ENCODE measurements at places on chromosomes 13 and 19.
A peak's percentile ranks its signal among the peaks of the same experiment; 100 is the strongest.

DNA sequence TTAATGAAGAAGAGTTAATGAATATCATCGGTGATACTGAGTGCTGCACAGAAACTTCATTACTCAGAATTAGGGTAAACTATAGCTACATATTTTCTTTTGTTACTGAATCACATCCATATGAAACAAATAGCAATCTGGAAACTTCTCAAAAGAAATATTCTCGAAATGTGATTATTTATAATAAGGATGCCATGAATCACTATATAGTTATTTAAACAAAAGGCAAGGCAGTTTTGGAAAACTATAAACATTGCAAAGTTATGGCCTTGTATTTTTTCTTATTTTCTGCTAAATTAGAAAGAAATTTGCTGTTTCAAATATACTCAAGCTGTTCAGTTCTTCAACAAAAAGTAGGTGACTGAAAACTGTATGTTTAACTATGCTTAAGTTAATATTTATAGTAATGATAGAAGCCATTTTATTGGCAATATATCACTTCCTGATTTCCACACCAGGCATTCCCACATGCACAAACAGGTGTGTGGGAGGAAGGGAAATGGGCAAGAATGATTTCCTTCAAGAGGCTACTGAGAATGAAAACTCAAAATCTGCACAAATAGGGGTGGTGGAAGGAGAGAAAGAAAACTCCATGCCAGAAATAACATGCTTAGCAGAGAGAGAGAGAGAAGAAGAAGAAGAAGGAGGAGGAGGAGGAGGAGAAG lies 74.5 kb upstream of the FRY start:
- DNase-seq = no peak

- DNase-seq = no peak
Measured at GRCh38 chr19:32540621-32541020, 40.4 kb upstream of the PDCD5 start.

DNA sequence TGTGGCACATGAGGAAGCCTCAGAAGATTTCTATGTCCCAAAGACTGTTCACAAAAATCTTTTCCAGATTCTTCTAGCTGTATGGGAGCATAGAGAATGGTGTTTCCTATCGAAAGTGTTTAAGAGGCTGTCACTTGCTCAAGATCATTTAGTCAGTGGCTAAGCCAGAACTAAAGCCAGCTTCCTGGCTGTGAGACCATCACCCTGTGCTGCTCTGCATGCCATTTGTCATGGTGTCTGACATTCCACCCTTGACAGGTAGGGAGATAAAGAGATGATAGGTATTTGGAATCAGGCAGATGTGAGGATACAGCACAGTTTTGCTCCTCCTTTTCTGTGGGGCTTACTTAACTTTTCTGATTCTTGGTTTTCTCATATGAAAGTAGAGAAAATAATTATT lies 177.3 kb downstream of the DNAJC15 start:
- DNase-seq = no peak

- DNase-seq = no peak
Measured at GRCh38 chr13:110380359-110381028, 73.4 kb downstream of the COL4A2 start.

- no peak for DNase-seq
Measured at GRCh38 chr19:5651361-5651760, 28.5 kb downstream of the SAFB start.

DNA sequence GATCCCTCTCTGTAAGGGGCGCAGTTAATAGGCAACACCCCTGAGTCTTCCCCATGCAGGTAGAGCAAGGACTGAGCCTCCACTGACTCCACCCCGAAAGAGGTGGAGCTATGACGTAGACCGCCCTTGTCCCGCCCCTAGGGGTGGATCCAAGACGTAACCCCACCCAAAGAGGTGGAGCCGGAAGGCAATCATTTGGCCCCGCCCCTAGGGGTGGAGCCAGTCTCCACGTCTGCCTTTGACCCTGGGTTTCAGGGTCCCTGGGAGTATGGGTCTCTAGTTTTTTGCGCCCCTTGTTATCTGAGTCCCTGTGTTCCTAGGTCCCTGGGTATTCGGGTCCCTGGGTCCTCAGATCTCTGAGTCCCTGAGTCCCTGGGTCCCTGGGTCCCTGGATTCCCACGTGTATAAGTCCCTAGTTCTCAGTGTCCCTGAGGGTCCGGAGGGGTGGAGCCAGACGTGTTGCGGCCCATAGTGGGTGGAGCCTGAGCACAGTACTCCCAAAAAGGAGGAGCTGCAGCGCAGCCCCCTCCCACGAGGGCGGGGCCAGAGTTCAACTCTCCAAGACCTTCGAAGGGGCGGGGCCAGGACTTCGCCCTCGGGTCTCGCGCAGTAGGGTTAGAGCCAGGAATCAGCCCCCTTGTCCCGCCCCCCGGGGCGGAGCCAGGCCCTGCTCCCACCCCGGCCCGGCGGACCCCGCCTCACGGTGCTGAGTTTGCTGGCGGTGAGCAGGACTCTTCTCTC lies 5.3 kb downstream of the DENND1C start:
- DNase-seq = peak; percentile 54

DNA sequence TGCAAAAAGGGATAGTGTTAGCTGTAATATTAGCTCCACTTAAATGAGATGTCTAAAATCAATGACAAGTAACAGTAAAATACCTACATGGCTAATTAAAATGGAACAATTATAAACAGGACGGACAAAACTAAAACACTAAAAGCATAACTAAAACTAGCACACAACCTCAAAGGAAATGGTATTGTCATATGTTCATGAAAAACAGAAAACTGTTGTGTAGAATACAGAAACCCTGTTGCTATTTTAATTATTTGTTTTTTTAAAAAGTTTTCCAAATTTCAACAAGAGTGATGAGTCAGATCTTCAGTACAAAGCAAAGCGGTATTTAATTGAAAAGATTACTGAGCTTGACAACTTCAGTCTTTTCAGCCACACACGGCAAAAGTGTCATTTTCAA lies 4.2 kb downstream of the RCBTB2 start:
- DNase-seq = no peak

GRCh38 chr13:45341799-45342500 lies 967 bp upstream of the TPT1 start:
- no peak for DNase-seq

GRCh38 chr19:3245050-3245449 lies 20.6 kb downstream of the CELF5 start:
- DNase-seq = no peak

GRCh38 chr19:1017115-1017905 lies 3.6 kb downstream of the TMEM259 start:
- no peak for DNase-seq

DNA sequence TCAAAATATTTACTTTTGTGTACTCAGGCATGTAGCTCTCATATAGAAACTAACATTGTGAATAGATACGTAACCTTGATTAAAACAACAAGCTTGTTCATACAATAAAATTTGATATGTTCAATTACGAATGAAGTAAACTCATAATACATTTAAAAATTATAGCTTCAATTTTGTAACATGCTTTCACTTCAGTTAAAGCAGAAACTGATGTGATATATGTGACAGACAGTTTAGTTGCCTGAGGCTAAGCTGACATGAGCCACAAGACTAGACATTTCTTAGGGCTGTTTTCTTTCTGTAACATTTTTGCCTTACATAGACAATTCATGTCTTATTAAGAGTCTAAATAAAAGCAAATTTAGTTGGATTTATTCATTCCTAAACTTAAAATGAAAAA lies 526.0 kb downstream of the PCDH9 start:
- no peak for DNase-seq

DNA sequence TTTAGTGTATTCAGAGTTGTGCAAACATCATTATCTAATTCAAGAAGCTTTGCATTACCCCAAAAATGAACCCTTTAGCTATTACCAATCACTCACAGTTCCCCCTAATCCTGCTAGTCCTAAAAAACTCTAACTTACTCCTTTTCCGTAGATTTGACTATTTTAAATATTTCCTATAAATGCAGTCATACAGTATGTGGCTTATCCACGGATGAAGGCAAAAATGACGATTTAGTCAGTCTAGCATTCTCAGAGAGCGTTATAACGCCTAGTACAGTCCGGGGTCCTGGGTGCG lies 587 bp upstream of the ZNF383 start:
- DNase-seq = no peak

GRCh38 chr13:111898956-111899713 lies 167.8 kb upstream of the SOX1 start:
- no peak for DNase-seq

- DNase-seq = no peak
Measured at GRCh38 chr19:55474269-55475265, 1.9 kb upstream of the ZNF628 start.

DNA sequence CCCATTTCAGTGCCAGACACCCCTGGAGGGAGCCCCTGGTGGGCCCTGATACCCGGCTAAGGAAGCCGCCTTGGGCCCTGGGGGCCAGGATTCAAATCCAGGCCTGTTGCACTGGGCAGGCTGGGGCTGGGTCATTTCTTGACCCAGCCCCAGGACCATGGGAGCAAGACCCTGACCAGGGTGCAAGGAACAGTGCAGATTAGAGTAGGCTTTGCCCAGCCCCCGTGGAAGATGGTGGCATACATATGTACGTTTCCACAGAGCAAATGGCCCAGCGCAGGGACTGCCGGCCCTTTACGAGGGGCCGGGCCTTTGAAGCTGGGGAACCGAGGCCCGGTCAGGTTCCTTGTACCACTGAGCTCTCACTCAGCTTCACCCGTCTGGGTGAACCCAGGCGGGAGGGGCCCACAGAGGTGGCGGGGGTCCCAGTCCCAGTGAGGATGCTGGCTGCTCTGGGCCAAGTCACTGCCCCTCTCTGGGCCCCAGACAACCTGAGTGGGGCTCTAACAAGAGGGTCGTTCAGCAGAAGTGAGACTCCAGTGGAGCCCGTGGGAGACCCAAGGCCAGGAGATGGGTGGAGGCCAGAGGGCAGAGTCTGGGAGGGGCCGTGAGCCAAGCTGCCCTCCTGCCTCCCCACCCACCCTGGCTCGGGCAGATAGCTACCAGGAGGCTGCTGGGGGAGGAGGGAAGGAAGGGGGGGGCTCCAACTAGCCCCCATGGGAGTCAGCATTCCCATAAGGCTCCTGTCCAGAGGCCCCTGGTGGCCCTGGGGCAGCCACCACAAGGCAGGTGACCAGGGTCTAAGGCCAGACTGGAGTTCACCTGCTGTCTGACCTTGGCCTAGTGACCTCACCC lies 2.7 kb downstream of the MKNK2 start:
- no peak for DNase-seq

GRCh38 chr13:30307971-30308290 lies 580 bp upstream of the KATNAL1 start:
- DNase-seq = no peak

- no peak for DNase-seq
Measured at GRCh38 chr13:48220592-48220980, 12.4 kb upstream of the ITM2B start.

GRCh38 chr13:101289764-101290163 lies 126.5 kb downstream of the NALCN start:
- no peak for DNase-seq

DNA sequence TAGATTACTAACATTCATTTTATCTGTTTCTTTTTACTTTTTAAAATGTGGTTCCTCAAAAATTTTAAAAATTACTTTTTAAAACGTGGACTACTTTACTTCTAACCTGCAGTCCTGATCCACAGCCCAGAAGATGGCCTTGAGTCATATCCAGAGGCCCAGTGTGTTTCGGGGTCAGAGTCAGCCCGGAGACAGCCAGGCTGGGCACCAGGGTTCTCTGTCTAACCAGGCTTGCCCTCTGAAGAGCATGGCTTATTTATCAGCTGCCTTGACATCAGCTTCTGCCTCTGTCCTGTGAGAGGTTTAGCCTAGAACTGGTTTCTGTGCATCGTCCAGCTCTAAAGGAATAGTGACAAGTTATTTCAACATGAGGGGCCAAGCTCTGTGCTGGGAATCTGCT lies 332.0 kb downstream of the FGF9 start:
- DNase-seq = no peak

GRCh38 chr19:23999821-24000610 lies 85.3 kb downstream of the ZNF726 start:
- no peak for DNase-seq

- DNase-seq = no peak
Measured at GRCh38 chr19:49637821-49638738, 1.9 kb downstream of the RRAS start.

DNA sequence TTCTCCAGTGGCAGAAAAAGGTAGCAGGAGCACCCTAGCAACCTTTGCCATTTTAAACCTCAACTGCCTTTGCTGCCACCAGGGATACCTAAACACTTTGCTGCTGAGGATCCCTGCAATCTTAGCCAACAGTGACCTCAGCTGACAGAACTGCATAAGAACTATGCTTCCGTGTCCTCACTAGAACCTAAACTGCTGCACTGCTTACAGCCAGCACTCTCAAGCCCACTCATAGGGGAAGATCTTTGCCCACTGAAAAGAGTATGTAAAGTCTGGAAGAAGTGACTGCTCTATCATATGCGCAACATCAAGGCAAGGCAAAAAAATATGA lies 270.0 kb upstream of the PCDH20 start:
- no peak for DNase-seq

- no peak for DNase-seq
Measured at GRCh38 chr19:46674416-46675178, 13.6 kb upstream of the DACT3 start.

GRCh38 chr19:16233081-16233776 lies 35.5 kb downstream of the AP1M1 start:
- no peak for DNase-seq

DNA sequence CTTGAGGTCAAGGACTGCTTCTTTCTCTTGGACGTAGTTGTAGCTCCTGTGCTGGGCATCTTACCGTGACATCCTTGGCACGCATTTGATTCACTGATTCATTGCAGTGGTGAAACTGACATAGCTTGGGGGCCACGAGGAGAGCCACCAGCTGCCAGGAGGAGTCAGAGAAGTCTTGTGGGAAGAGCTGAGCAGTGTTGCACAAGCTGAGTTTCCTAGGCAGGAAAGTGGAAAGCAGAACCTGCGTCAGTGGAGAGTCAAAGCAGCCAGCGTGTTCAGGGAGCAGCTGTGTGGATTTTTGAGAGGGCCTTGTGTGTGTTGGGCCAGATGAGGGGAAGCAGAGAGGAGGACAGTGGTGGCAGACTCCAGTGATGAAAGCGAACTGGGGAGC lies 5.3 kb upstream of the GPR183 start:
- DNase-seq = no peak

GRCh38 chr19:46639358-46640182 lies 3.6 kb upstream of the GNG8 start:
- DNase-seq = no peak

- peak; percentile 39 for DNase-seq
Measured at GRCh38 chr13:52128714-52129700, at the start of gene NEK5. Gene NEK5 (minus strand): TSS chr13:52129073. CDS start chr13:52127482, 1,591 bp downstream.

- DNase-seq = no peak
Measured at GRCh38 chr13:111034811-111035210, 80.3 kb upstream of the ARHGEF7 start.

DNA sequence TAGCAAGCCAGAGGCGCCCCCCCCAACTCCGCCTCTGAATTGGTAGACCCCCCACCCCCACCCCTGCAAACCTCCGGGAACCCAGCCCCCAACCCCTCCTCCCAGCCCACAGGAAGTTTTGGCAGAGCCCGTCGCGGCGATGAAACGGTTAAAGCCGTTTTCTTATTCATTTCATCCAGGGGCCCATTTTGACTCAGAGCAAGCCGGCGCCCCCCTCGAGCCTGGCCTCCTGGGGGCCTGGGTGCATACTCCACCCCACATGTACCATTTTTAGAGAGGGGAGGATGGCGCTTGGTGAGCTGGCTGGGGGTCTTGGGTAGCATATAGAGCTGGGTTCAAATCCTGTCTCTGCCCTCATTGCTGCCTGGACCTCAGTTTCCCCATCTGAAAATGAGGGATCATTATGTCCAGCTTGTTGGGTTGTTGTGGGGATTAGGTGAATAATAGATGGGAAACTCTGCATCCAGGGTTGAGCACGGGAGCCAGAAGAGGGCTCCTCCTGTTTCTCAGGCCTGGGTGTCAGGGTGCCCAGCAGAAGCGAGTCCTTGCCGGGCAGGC lies 7.9 kb upstream of the JUNB start:
- no peak for DNase-seq
